NCI-H446 (cell line): ENCODE measurements at places on chromosomes 1 and 21.

DNA sequence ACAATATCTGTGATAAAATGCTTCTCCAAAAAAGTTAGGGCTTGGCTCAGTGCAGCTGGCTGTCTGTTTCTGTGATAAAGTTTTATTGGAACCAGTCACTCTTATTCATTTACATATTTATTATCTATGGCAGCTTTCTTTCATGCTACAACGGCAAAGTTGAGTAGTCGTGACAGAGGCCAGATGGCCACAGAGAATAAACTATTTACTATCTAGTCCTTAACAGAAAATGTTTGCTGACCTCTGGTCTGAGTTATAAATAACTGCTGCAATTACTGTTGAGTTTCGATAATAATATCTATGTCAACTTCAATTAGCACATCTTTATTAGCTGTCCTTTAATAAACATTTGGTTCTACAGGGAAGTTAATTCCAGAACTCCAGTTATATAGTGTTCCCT lies 180.2 kb upstream of the RUNX1 start:
- no peak for DNase-seq

GRCh38 chr21:29075706-29076466 lies 2.4 kb upstream of the CCT8 start:
- DNase-seq = no peak

DNA sequence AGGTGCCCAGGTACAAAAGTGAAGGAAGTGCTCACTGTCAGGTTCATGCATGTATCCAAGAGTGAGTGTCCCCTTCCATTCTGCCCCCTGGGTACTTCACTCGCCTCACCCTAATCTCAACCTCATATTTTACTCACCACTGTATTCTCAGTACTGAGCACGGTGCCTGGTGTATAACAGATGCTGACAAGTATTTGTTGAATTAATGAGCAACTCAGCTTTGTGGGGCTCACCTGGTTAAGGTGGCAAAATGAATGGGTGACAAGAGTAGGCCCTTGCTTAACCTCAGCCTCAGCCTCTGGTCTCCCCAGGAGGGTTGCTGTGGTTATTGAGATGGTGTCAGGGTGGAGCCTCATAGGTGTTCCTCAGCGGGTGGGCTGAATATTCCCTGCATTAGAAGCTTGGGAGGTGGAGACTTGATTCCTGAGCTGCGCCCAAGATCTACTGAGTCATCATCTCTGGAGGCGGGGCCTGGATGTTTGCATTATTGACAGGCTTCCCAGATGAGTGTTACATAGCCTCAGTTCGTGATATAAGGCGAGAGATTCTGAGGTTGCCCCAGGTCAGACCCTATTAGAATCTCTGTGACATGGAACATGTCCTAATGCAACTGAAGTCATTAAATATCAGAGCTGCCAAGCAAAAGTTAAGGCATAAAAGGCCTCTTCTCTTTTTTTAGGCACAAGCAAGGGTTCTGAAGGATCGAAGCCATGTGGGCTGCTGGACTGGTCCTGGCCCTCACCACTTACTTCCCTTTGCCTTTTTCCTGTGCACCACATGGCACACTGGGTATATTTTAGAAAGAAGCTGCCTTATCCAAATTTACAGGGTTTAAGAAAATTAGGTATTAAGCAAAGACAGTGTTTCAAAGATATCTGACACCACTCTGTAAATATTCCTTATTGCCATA lies 39.2 kb downstream of the SYT6 start:
- DNase-seq = no peak

DNA sequence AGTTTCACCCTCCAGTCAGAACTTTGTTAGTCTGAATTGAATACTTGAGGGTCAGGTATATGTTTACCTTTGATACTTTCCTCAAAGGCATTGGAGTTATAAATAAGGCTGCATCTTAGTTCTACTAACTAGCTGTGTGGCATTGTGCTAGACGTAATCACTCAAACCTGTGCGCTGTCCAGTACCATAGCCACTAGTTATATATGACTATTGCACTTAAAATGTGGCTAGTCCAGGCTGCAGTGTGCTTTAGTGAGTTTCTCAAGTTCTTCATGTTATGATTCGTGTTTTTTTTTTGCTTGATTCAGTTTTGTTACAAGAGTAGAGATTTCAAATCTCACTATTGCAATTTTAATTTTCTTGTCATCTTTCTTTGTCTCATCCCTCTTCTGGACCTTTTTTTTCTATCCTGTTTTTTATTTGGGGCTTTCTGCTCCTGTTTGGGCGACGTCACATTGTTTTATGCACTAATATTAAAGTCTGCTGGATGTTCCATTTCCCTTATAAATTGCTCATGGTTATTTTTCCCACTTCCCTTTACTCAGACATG lies 5.7 kb downstream of the MAN1A2 start:
- no peak for DNase-seq

DNA sequence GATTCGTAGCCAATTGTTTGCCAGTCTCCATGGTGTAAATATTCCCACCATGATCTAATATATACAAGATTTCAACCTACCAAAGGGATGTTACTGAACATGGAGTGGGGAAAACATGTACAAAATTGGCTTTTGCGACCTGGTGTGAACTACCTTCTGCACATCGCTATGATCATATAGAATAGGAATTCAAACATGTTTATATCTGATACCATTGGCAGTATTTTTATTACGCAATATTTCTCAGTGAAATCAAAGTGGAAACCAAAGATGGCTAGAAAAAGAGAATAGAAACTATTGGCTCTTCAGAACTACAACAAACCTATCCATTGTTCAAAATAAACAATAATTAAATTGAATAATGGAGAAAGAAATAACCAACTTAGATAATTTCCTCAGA lies 285.1 kb downstream of the TPR start:
- DNase-seq = no peak

- DNase-seq = no peak
Measured at GRCh38 chr1:183760661-183761060, 44.3 kb upstream of the RGL1 start.

- DNase-seq = no peak
Measured at GRCh38 chr1:67552336-67552759, 122.1 kb upstream of the SERBP1 start.

- no peak for DNase-seq
Measured at GRCh38 chr1:228891272-228892034, 156.2 kb downstream of the RHOU start.

DNA sequence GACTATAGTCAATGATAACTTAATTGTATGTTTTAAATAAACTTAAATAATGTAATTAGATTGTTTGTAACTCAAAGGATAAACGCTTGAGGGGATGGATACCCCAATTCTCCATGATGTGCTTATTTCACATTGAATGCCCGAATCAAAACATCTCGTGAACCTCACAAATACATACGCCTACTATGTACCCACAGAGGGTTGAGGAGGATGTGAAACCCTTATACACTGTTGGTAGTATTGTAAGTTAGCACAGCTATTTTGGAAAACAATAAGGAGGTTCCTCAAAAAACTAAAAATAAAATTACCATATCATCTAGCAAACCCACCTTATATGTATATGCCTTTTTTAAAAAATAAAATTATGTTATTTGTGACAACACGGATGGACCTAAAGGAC lies 198.6 kb downstream of the MRPL39 start:
- no peak for DNase-seq

DNA sequence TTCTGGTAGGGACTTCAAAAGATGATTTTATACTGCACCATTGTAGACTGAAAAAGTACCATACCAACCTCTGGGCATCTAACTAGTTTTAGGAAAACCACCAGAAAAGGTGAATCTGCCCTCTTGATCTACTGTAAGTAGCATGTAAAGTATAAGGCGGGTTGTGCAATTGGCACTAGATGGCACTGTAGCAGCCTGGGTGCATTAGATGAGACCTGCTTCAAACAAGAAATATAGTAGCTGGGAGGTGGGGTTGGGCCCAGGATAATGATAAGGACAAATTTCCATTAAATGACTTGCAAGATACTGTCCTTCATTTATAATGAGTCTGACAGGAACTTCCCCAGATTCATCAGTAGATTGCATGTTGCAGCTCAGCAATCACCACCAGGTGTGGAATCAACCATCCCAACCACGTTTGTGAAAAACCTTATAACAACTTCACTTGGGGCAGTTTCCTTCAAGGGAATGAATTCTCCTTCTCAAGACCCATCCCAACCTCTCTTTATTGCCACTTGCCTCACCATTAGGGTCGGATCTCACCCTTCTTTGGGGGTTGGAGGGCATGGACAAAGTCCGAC lies 37.3 kb upstream of the IL10 start:
- peak; percentile 37 for DNase-seq

GRCh38 chr21:33968080-33968994 lies 52.7 kb upstream of the ATP5PO start:
- DNase-seq = no peak

DNA sequence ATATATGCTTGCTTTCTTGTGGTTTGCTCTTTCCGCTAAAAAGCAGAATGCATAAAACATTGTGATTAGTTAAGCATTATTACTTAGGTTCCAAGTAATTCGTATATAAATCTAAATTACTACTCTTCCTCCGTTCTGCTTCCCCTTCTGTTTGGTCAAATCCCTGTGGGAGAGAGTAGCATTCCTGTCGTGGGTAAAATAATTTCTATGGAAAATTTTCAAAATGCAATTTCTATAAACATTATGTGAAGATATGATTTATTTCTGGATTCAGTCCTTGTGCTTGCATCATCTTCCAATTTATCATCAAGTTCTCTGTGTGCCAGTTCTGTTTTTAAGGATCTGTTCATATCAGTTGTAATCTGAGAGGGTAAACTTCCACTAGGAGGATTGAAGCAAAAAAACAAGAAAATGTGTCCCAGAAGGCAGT lies 7.2 kb upstream of the WARS2 start:
- DNase-seq = no peak

DNA sequence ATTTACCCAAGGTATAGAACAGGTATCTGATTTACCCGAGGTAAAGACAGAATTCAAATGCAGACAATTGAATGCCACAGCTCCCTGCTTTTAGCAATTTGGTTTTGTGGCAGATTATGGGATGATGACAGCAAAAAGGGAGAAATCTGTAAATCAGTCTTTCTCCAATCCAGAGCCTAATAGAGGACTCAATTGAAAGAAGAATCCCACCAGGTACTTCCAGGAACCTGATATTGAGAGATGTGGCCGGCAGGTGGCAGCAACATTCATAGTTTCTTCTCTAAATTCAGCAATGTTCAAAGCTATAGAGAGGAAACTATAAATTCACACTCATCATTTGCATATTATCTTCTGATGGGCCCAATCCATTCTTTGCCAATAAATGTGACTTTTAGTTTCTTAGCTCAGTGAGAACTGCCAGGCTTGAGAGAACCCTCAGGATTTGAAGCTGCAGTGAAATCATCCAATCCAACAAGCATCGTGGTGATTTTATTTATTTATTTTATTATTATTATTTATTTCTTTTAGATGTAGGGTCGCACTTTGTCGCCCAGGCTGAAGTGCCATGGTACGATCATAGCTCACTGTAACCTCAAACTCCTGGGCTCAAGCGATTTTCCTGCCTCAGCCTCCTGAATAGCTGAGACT lies 9.8 kb upstream of the PHACTR4 start:
- peak; percentile 80 for DNase-seq

DNA sequence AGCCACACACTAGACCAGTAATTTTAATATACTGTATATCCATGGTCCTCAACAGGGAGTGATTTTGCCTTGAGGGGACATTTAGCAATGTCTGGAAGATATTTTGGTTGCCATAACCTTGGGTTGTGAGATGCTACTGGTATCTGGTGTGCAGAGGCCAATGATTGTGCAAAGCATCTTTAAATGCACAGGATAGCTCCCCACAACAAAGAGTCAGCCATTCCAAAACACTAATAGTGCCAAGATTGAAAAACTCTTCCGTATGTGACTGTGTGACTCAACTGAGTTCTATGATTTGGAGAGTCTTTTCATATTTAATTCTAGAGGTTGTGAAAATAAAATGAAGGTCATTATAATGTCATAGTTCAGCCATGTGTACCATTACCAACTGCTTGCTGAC lies 141.4 kb upstream of the CACYBP start:
- no peak for DNase-seq

- DNase-seq = no peak
Measured at GRCh38 chr1:31648641-31649357, 4.1 kb upstream of the PEF1 start.

DNA sequence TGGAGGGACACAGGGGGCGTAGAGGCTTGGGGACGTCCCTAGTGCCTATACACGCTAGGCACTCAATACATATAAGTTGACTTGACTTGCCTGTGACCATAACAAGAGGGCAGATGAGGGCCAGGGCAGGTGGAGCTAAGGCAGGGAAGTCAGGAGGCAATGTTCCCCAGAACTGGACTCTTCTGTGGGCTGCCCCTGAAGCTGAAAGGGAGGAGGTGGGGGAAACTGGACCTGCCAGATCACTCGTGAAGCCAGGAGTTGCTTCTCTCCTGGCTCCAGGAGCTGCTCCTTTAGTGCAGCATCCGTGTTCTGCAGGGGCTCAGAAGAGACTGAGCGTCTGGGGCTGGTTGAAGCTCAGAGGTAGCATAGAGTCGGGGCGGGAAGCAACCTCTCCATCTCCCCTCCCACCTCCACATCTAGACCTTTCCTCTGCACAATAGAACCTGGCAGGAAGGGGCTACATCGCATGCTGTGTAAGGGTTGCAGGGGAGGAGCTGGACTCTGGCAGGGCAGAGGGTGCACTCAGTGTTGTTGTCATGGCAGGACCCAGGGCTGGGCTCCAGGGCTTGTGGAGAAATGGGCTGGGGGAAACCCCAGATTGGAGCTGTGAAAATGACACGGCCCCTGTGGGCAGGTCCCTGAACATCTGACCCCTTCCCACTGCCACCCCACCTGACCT lies 2.9 kb upstream of the SEMA4A start:
- DNase-seq = no peak

GRCh38 chr1:165344736-165345135 lies 11.8 kb downstream of the LMX1A start:
- DNase-seq = no peak

- no peak for DNase-seq
Measured at GRCh38 chr21:44273046-44273445, 11.3 kb upstream of the DNMT3L start.

- peak; percentile 66 for DNase-seq
Measured at GRCh38 chr1:156627313-156627880, 8.2 kb downstream of the HAPLN2 start.

- DNase-seq = no peak
Measured at GRCh38 chr1:207762622-207763021, 10.8 kb downstream of the CD46 start.

- no peak for DNase-seq
Measured at GRCh38 chr1:218324226-218324580, 20.9 kb upstream of the TGFB2 start.

DNA sequence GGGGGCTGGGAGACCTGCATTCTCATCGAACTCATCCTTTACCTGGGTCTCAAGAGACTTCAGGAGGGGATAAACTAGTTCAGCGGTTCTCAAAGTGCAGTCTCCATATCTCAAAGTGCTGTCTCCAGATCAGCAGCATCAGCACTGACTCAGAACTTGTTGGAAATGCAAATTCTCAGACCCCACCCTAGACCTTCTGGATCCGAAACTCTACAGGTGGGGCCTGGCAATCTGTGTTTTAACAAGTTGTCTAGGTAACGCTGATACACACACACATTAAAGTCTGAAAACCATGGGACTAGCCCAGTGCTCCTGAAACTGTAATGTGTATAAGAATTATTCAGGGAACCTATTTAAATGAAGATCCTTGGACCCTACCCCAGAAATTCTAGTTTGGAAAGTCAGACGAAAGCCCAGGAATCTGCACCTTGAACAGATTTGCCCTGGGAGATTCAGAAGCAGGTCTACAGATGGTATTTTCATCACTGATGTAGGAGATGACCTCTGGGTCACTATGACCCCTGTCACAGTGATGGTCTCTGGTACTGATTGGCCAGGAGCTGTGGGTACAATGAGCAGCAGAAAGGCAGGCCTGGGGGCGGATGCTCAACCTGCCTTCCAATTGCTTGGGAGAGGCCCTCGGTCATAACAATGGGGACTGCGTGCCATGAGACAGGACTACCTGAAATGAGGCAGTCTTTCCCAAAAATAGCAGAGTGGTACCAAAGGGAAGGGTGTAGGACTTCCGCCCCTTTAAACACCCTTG lies 127.2 kb downstream of the FAM78B start:
- no peak for DNase-seq
